ENCODE measurements at places on chromosomes 1 and 21.
A peak's percentile ranks its signal among the peaks of the same experiment; 100 is the strongest.

- no peak for DNase-seq
These were observed 9.4 kb downstream of the TIAM1 start for GRCh38 chr21:31334648-31335121.

DNA sequence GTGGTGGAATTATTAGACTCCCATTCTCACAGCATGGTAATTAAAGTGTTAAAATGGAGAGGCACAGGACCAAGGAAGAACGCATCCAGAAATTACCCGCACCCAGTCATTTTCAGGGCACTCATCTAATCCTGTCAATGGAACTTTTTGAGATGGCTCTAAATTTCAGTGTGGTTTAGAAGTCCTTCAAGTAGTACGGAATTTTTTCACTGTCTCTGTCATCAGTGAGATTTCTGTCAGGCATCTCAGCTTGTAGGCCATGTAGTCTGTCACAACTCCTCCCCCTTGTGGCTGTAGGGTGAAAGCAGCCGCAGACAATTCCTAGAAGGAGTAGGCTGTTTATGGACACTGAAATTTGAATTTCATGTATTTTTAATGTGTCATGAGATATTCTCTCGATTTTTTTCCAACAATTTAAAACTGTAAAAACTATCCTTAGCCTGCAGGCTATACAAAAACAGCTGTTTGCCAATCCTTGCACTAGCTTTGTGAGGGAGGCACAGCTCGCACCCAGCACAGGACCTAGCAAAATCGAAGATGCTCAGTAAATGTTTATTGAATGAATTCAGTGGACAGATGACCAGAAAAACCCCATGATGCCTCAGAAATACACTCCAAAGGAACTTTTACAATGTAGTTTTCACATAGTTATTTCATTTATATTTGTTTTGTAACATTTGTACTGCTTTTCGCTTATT lies 6.6 kb upstream of the NUP133 start:
- peak; percentile 50 for DNase-seq

DNA sequence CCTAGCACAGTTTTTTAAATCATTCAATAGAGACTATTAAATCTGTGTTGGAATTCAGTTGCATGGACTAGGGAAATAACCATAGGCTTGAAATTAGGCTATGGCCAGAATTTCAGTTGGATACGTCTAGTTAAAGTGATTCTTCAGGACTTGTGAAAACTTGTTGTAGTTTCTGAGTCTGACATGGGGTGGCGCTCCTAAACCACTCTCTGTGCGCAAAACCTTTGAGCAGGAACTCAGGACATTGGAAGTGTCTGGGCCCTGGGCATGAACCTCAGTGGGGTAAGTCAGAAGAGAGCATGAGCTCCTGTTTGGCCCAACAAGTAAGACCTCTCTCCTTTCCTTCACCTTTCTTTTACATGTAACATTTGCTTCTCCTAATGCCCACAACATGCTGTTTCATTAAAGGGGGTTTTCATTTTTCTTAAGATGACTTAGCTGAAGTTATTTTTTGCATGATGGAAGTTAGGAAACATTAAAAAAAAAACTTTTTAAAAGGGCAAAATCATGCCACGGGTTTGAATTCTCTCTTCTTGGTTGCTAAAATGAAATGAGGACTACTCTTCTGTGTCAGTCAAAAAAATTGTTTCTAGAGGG lies 17.1 kb upstream of the CCDC190 start:
- DNase-seq, result peak; percentile 27

- no peak for DNase-seq
These were observed 16.0 kb downstream of the GNB1 start for GRCh38 chr1:1874901-1875300.

DNA sequence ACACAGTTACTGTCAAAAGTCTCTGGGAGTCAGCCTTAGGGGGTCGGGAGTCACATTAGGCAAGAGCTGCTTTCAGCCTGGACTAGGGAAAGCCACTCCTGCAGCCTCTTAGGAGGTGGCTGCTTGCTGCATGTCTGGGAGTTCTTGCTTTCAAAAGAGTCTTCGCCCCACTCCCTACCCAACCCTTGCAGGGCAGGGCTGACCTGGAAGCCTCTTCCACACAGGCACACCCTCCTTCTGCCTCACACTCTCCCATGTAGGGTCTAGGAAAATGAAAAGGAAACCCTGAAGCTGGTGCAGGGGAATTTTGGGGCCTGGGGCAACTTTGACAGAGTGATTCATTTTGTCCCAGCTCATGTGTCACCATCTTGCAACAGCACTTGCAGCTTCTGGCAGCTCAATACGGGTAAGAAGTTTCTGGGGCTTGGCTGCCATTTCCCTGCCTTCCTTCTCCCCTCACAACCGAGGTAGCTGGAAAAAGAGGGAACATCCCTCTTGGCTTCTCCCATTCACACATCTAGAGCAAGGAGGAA lies 37.3 kb downstream of the KCND3 start:
- DNase-seq, result no peak

DNA sequence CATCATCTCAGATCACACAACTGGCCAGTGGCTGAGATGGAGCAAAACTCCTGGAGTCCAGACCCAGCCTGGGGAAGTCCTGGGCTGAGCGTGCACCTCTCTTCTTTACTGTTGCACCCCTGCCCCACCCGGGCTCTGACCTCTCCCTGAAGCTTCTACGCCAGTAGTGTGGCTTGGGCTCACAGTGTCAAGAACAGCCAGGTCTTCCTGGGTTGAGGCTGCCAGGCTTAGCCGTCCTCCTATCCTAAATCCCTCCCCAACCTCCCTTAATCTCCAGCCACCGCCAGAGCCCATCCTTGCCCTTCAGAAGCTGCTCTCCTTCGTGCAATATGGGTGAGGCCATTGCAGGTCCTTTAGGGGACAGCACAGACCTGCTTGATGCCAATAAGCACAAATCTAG lies 399.2 kb upstream of the VAMP3 start:
- DNase-seq, result no peak

DNA sequence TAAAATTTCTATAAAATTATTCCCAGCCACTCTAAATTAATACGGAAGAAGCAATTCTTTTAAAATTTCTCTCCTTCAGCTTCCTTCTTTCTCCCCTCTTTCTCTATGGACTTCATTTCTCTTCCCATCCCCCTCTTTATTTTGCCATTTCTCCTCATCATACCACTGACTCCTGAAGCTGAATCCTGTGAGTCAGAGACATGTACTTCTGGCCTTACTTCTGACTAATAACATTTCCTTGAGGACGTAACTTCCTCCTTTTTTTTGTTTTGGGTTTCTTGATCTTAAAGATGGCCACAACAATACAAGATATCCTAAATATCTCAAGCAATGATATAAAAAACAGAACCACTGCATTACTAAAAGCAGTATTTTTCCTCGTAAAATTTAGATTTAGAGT lies 63.6 kb upstream of the DENND1B start:
- DNase-seq, result no peak

- DNase-seq, result peak; percentile 22
These were observed at the start of gene C2CD2 for GRCh38 chr21:41953831-41954653. Gene C2CD2, minus strand, starts transcription at chr21:41954018. Its CDS starts 370 bp downstream, at chr21:41953648.

All from activated T-cell treated with anti-CD3 and anti-CD28 coated beads, Interleukin-2, amount 50 U/mL, for 72 hours (primary cell).